Activated CD4-positive, alpha-beta T cell treated with anti-CD3 and anti-CD28 coated beads for 24 hours (primary cell): ENCODE measurements at places on chromosomes 6 and 20.

GRCh38 chr6:129662406-129662766 is 47.6 kb downstream of the ARHGAP18 start:
- no peak for DNase-seq

GRCh38 chr6:74638412-74638811 is 567.4 kb downstream of the COL12A1 start:
- no peak for DNase-seq

DNA sequence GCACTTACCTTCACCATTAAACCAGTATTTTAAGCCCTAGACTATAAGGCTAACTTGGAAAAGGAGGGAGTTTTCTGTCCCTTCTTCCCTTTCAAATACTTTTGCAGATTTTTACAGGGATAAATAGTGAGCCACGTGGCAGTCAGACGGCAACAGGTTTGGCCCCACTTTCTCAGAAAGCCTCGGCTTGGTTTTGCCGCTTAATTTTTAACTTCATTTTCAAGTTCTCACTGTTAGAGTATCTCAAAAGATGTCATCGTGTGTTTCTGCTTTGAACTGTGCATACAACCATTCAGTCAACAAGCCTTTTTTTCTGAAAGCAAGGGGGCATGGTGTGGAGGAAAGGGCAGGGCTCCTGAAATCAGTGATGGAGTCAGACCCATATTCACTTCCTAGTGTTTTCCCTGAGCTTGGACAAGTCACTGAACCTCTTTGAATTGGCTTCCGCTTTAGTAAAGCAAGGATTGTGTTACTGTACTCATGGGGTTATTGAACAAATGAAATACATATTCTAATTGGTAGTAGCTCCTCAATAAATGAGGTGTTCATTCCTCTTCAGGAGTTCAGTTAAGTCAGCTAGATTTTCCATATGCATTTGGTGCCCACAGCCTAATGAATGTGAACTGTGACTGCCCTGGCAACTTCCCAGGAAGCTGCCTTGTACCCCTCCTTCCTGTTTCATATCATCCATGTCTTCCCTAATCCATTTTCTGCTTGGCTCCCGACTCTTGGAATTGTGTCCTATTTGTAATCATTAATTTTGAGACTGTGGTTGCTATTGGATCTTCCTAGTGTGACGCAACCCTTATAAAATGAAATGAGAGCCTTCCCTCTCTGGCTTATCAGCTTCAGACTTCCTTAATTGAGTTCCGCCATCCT is at the start of gene SLC17A2:
Gene SLC17A2 (minus strand): TSS at position 160 of the 879 bp plus-strand sequence. CDS start 4,895 bp downstream, outside the sequence.
- DNase-seq: no peak

GRCh38 chr6:381742-382461 is 9.7 kb upstream of the IRF4 start:
- DNase-seq: no peak

- peak; percentile 10 for DNase-seq
These were observed 577 bp upstream of the LRRC1 start for GRCh38 chr6:53794137-53794719.

DNA sequence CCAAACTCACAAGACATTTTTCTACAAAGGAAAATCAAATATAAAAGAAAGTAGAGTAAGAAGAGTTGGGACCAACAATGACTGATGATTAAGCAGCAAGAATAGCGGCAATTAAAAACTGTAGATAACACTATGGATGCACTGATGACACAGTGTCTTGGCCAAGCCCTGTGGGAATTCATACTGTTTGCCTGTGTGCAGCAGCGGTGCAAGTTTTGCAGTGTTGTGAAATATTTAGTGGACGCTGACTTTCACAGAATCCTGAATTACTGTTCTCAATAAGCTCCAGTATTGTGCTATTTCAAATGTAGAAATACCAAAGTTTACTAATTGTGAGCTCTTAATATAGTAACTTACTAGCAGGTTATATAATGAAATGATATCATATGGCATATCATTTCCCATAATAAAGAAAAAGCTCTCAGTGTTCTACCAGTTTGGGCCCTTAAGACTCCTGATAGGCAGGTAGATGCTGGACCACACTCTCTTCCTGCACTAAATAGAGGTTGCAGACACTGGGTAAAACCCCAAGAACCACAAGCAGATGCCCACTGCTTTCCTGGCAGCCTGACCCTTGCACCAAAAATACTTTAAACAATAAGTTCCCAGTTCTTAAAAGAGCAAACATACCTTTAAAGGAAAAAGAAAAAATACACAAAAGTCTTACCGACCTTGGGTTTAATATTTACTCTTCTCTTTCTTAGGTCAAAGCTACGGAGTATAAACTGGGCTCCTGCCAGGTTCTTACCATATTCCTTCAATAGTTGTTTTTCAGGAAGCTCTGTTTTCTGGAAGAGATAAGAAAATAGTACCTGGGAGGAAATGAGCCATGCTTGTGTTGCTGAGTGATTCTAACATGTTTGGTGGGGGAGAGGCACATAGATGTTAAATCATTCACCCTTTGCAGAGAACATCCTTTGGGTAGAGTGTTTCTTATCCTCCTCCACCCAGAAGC is 41.6 kb downstream of the ANKEF1 start:
- no peak for DNase-seq

DNA sequence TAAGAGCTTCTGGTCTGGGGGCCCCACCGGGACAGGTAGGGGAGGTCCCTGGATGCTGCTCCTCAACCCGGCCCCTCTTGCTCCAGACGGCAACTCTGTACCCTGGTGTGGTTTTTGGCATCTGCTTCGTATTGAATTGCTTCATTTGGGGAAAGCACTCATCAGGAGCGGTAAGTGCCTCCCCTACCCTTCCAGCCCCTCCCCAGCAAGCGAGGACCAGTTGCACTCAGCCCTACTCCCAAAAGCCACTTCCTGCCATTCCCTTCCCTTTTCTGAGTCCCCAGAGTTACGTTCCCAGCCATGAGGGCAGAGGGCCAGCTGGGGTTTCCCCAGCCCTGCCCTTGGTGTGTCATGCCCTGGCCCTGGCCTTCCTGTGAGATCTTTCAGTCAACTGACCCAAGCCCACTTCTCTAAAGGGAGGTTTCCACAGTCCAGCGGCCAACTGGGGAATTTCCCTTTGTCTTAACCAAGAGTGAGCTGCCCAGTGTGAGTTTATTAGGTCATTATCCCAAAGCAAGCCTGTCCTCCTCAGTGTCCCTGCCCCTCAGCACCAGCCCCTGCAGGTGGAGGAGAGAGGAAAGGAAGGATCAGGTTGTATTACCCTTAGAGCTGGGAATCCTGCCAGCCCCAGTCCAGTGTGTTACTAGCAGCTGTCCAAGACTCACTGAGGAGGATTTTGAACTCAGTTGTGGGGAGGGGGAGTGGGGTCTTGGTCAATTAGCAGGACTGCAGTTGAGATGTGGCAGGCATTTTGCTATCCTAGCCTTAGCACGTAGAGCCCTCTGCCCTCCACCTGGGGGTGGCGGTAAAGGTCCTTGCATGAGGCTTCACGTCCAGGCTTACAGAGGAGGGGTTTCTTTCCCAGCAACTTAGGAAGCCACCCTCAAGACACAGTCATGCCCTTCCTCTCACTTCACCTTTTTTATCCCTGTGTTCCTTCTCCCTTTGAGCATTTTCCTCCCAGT is 45.8 kb downstream of the TM9SF4 start:
- no peak for DNase-seq

DNA sequence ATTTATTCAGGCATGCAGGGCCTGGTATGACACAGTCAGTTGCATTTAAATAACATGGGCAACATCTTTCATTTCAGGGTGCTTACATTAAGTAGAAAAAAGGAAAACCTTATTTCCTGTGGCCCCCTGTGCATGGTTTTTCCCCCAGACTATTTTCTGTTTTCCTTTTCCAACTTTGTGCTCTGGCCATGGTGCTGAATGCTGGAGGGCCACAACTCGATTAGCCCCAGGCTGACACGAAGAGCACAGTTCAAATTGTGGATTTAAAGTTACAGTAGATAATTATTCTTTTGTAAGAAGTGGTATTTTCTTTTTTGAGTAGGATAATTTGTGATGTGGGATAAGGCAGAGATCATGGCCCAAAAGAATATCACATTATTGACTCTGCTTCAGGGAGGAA is 332.0 kb downstream of the HAO1 start:
- no peak for DNase-seq

DNA sequence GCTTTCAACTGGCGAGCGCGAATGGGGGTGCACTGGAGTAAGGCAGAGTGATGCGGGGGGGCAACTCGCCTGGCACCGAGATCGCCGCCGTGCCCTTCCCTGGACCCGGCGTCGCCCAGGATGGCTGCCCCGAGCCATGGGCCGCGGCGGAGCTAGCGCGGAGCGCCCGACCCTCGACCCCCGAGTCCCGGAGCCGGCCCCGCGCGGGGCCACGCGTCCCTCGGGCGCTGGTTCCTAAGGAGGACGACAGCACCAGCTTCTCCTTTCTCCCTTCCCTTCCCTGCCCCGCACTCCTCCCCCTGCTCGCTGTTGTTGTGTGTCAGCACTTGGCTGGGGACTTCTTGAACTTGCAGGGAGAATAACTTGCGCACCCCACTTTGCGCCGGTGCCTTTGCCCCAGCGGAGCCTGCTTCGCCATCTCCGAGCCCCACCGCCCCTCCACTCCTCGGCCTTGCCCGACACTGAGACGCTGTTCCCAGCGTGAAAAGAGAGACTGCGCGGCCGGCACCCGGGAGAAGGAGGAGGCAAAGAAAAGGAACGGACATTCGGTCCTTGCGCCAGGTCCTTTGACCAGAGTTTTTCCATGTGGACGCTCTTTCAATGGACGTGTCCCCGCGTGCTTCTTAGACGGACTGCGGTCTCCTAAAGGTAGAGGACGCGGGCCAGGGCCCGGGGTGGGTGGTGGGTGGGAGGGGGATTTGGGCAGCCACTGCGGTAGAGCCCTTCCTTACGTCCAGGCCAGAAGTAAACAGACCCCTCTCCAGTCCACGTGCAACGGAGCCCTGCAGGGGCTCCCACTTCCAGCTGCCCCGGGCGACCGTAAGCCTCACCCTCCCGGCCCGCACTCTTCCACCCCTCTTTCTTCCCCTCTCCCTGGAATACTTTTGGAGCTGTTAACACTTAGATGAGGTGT is 998 bp downstream of the BMP2 start:
- DNase-seq: no peak

DNA sequence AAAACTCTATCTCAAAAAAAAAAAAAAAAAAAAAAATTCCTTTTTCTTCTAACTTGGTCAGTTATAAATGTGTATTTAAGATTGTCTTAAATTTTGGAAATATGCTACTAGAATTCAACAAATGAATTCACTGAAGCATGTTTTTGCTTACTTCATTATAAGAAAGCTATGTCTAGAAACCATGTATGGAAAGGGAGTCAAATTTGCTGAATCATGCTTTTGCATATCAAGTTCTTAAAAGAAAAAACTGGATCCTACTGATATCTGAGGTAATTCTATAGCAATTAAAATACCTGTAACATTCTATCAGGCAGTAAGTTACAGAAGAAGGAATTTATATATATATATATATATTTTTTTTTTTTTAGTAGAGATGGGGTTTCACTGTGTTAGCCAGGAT is 27.7 kb downstream of the AKIRIN2 start:
- DNase-seq: no peak

DNA sequence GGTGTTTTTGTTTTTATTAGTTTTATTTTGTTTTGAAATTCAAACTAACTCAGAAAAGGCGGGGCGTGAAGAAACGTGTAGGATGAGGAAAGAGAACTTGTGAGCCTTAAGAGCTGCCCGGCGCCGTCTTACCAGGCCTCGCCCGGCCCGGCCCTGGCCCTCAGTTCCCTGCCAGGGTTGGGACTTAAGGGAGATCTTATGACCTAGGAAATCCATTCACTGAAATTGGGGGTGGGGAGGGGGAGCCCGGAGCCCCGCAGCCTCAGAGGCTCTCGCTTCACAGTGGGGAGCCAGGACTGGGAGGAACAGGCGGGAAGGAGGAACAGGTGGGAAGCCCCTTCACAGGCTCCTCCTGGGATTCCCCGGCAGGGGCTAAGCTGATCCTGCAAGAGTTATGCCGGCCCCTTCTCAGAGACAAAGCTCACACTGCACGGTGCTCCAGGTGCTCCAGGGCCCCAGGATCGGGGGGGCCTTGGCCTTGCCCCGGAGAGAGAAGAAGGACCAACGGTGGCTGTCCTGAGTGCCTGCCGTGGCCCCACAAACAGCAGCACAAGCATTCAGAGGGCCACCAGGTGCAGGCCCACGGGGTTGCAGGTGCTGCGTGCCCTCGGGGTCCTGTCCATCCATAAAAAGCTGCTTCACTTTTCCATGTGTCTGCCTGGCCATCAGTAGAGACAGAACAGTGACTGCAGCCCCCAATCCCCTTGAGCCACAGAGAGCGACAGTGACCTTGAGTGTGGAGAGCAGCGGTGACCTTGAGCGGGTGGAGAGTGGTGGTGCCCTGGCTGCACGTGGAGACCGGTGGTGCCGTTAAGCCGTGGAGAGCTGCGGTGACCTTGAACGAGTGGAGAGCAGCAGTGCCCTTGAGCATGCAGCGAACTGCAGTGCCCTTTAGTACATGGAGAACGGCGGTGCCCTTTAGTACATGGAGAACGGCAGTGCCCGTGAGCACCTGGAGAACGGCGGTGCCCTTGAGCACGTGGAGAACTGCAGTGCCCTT is 152.7 kb downstream of the DLL1 start:
- DNase-seq: no peak

DNA sequence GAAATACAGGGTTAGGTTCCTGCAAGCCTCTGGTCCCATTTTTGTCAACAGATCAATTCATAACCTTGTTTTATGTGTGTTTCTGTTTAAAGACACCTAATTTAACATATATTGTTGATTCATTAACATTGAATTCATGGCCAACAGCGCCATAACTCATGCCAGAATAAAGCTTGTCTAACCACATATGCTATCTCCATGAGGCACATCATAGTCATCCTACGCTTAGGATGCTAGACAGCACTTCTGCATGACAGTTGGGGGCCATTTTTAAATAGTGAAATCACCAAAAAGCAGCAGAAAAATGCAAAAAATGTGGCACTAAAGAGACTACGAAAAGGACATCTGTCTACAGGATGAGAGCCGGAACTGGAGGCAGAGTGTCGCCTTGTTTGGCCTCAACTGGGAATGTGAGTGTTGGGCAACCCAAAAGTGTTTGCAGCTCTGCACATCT is 37.9 kb downstream of the TRAM2 start:
- DNase-seq: no peak

- no peak for DNase-seq
These were observed 91.9 kb downstream of the LMBRD1 start for GRCh38 chr6:69704916-69705315.

- DNase-seq: no peak
These were observed 25.6 kb upstream of the SULF2 start for GRCh38 chr20:47810721-47811347.

- DNase-seq: no peak
These were observed 7.0 kb downstream of the UBD start for GRCh38 chr6:29552512-29553051.

DNA sequence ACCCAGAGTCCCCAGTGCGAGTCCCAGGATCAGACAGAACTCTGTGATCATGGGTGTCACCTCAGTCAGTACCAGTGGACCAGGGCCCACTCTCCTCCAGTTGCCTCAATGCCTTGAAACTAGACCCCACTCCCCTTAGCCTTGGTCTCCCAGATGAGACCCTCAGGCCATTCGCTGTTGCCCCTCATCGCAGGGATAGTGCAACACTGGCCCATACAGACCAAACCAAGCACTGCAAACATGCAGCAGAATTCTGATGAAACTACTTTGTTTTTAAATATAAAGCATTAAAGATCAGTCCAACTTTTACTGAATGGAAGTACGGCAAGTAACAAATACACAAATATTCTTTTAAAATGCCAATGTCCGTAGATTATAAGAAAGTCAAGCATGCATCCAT is 101.2 kb upstream of the NT5E start:
- no peak for DNase-seq
